ENCODE measurements at places on chromosomes 7 and 10. TPM values are rescaled to one million over a fixed set of nuclear protein-coding genes. Genes with fewer than 3 reads are reported as not detected.

The ELFN1 gene
- 0.68 TPM for total RNA-seq

The ZNF365 gene
- 0.05 TPM for total RNA-seq

The TWIST1 gene
- total RNA-seq = 20.8 TPM

The AUTS2 gene
- total RNA-seq = 3.3 TPM

The DDX56 gene
- 29.8 TPM for total RNA-seq

The PDSS1 gene
- 2.0 TPM for total RNA-seq

The IQUB gene
- total RNA-seq = 0.12 TPM

The WIPF3 gene
- total RNA-seq = not detected

The AZGP1 gene
- total RNA-seq = 2.1 TPM

The NPY4R2 gene
- not detected for total RNA-seq

The ZC3HAV1L gene
- 38.6 TPM for total RNA-seq

The IRF5 gene
- not detected for total RNA-seq

The STN1 gene
- total RNA-seq = 18.8 TPM

The LAMB4 gene
- 0.10 TPM for total RNA-seq

All from cardiac ventricle fibroblast (primary cell).